ENCODE measurements at places on chromosomes 11 and 22.

GRCh38 chr11:12693479-12694182, 19.4 kb downstream of the TEAD1 start:
- peak; percentile 88 for DNase-seq

DNA sequence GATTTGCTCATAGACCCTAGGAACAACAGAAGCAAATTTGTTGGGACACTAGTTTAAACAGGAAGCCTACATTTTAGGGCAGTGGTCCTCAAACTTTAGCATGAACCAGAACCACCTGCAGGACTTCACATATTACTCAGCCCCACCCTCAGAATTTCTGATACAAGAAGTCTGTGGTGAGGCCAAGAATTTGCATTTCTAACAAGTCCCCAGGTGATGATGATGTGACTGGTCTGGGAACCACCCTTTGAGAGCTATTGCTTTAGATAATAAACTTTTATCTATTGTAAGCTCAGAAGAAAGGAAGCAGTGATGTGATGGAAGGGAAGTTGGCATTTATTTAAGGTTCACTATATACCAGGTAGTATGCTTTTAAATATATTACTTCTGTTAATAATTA, 194.0 kb downstream of the FAM181B start:
- DNase-seq: no peak

- DNase-seq: no peak
These were observed 23.9 kb upstream of the CD44 start for GRCh38 chr11:35114906-35115687.

DNA sequence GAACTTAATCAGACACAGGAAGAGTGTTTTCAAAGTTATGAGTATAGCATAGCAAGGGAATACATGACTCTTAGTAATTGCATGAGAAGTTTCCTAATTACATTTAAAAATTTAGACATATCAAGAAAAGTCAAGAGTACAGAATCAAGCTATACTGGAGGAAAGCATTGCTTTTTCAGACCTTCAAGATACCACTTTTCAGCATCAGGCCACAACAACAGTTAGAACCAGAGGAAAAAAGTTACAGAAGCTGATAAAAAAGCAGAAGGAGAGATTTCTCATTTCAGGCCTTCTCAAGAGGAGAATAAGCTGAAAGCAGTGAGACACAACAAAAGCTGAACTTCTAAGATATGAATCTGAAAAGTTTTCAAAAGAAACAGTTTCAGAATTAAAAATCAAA, 28.1 kb upstream of the QSER1 start:
- DNase-seq: no peak

- DNase-seq: no peak
These were observed 6.8 kb upstream of the CTSD start for GRCh38 chr11:1770528-1770927.

- no peak for DNase-seq
These were observed 71.4 kb downstream of the KIAA1671 start for GRCh38 chr22:25023879-25024278.

DNA sequence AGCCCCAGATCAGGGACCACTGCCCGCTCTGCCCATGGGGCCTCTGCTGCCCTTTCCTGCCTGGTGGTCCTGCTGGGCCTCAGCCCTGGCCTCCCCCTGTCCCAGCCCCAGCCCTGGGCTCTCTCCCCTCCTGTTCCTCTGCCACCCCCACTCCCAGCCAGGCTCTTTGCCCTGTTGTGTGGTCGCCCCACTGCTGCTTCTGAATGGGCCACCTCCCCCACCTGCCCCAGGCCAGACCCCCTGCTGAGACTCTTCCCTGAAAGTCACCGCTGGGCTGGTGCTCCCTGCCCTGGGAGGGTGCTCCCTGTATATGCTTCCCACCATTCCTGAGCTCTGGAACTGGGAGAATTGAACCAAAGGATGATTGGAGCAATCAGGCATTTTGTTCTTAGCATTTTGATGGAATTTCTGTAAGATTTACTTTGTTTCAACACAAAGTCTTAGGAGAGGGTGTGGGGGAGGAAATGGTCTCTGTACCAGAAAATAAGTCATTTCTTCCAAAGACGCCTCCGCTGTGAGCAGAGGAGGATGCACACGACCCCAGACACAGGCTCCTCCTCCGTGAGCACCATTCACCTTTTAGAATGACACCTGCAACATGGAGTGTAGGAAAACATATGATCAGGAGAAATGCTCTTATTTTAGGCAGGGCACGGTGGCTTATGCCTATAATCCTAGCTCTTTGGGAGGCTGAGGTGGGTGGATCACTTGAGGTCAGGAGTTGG, 5.2 kb downstream of the APOBEC3B start:
- DNase-seq: no peak

DNA sequence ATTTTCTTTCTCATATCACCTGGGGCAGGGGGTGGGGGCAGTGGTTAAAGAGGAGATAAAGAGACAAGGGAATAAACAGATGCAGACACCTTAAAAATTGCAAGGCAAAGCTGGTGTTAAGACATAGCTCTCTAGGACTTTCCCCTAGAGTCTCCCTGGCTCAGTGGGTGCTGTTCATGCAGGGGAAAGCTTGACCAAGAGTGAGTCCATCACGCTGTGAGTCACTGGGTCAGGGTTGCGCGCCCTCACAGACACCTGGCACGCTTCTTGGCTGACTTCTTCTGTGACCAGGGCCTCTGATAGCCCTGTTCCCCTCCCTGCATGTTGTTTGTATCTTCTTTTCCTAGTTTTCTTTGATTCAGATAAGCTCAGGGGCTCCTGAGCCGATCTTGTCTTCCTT, 31.9 kb downstream of the COMMD9 start:
- DNase-seq: no peak

DNA sequence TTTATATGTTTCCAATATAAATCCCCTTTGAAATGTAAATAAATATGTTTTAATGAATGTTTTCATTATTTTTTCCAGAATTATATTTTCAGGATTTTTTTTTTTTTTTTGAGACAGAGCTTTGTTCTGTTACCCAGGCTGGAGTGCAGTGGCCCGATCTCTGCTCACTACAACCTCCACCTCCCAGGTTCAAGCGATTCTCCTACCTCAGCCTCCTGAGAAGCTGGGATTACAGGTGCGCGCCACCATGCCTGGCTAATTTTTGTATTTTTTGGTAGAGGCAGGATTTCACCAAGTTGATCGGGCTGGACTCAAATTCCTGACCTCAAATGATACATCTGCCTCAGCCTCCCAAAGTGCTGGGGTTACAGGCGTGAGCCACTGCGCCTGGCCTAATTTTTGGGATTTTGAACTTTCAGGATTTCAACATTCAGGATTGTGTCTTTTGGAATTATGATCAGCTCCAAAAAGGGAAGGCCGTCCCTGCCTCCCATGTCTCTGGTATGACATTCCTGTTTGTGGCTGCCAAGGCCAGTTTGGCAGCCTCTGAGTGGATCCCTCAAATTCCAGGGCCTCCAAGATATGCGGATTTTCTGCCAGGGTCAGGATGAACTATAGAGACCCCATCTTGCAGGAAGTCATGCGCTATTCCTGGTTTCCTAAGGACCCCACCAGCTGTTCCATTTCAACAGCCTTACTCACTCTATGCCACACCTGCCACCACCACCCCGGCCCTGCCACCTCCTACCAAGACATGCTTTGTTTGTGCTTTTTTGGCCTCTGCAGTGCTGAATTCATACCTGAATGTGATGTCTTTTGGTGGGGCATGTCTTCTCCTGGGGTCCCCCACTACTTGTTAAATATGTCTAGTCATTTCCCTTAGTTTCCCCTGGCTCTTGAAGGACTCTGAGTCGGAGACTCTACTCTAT, 21.9 kb upstream of the TMPRSS4 start:
- DNase-seq: no peak

GRCh38 chr11:83191986-83192385, 1.5 kb upstream of the ANKRD42 start:
- DNase-seq: no peak

GRCh38 chr11:76510060-76511047, 65.5 kb downstream of the EMSY start:
- no peak for DNase-seq
